ENCODE measurements at places on chromosomes 3 and 15. TPM values are rescaled to one million over a fixed set of nuclear protein-coding genes. Genes with fewer than 3 reads are reported as not detected.

SCAMP5 gene
- 12.4 TPM for polyA plus RNA-seq

- DNase-seq: no peak
Observed at GRCh38 chr3:4546346-4547178, 53.4 kb downstream of the ITPR1 start.

GUCA1C gene
- 2.6 TPM for polyA plus RNA-seq

DNA sequence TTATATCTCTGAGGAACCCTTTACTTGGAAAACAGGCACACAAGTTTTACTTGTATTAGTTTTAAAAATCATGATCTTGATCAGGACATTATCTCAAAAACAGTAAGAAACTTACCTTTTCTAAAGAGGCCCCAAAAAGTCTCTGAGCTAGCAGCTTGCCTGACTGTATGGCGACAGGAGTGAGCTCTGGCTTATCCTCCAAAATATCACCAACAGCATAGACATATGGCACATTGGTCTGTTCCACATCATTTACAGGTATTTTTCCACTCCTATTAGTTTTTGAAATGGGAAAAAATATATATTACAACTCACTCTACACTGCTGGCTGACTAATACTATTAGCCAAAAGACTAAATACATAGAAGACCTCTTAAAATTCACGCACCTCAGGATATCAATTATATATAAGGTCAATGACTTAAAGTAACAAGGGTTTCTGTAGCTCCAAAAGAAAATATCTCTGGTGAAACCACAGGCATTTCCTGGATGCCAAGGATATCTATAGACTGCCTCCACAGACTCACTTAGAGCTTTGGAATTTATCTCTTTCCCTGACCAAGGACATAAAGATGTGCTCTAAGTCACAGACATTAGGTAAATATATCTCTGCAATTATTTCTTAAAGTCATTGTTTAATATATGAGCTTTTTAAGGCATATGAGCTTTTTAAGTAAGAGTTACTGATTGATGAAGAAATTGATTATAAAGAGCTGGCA is 33.1 kb downstream of the TXNRD3 start:
- no peak for DNase-seq

DNA sequence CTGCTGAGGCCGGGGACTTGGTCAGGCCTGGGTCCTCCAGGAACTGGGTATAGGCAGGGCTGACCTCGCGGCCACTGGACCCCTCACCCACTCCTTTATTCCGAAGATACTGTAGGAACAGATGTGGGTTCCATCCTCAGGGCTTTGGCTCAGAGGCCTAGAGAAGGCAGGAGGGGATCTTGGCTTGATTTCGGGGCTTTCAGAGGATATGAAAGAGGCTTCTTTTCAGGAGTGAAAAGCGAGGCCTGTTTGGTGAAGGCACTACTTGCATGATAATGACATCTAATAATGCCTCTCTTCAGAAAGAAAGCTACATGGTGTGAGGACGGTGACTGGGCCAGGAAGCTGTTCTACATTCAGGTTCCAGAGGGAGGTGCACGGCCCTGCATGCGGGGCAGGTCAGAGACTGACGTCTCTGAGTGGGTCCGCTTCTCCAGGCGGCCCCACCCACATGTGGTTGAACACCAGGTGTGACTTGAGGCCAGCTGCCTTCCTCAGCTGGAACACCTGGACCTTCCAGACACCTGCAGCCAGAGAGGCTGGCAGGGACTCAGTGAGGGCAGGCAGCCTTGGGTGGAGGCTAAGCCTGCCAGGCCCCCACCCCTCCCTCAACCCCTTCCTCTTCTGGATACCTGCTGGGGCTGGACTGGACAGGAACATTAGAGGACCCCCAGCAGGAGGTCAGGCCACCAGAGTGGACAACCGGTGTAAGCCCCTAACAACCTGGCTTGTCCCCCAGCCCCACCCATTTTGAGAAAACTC is 31.1 kb upstream of the HHATL start:
- DNase-seq: no peak

- DNase-seq: no peak
Observed at GRCh38 chr3:56879436-56880215, 77.9 kb upstream of the ARHGEF3 start.

SKIC8 gene
- 49.3 TPM for polyA plus RNA-seq

C15orf40 gene
- polyA plus RNA-seq: 20.1 TPM

NR2F2 gene
- 47.4 TPM for polyA plus RNA-seq

DNA sequence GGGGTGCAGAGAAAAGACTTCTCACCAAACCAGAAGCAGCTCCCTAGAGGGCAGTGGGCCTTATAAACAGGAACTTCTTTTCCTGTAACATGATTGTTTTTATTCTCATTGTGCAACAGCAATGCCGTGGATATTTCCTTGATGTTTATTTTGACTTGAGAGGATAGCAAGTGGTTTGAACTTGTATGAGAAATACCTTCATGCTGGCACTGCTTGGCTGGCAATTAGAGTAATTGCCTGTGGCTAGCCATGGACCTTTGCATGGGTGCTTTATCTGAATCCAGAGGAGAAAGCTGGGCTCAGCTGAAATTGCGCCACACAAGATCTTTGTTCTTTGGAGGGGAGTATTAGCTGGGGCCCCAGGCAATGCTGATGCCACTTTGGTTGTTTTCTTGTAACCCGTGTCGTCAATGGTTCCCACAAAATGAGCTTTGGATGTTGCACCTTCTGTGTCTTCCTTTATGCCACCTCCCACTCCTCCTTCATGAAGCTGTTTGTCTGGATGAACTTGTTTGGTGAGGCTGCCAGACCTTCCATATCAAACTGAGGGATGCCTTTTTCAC is 37.9 kb downstream of the CMTM8 start:
- DNase-seq: peak; percentile 49

- DNase-seq: peak; percentile 77
Observed at GRCh38 chr15:92098869-92099268, 245.4 kb downstream of the SLCO3A1 start.

- DNase-seq: no peak
Observed at GRCh38 chr3:46477145-46477544, 12.4 kb upstream of the LTF start.

SPATA12 gene
- polyA plus RNA-seq: not detected

GRCh38 chr3:177770383-177771230 is 573.3 kb upstream of the TBL1XR1 start:
- DNase-seq: no peak

DNA sequence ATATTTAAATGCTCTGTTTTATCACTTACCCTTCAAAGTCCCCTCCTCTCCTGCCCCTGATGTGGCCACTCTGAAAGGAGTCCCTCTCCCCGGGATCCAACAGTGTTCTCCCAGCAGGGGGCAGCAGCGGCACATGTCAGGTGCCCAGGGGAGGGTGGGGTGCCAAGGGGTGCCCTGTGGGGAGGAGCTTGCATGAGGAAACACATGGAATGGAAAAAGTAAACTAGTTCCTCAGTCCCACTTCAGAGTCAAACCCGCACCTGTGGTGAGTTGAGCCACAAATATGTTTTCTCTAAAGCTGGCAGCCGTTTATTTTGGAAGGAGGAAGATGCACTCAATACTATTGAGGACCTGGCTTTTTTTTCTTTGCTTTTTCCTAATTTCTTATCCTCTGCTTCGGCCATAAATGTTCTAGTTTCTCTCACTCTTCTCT is 30.1 kb upstream of the NRROS start:
- peak; percentile 94 for DNase-seq

- DNase-seq: no peak
Observed at GRCh38 chr3:59368900-59369675, 319.3 kb upstream of the CFAP20DC start.

GRCh38 chr3:189094539-189094938 is 77.2 kb upstream of the TPRG1 start:
- no peak for DNase-seq

- DNase-seq: no peak
Observed at GRCh38 chr15:29183071-29183831, 86.4 kb downstream of the NSMCE3 start.

DNA sequence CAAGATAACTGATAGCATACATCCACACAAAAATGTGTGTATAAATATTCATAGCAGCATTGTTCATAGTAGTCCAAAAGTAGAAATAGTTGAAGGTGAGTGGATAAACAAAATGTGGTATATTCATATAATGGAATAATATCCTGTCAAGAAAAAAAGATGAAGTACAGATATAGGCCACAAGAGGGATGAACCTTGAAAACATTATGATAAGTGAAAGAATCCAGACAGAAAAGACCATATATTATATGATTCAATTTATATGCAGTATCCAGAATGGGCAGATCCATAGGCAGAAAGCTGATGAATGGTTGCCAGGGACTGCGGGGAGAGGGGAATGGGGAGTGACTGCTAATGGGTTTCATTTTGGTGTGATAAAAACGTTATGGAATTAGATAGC is 54.3 kb upstream of the TNIK start:
- no peak for DNase-seq

PTX3 gene
- 3.0 TPM for polyA plus RNA-seq

GATA2 gene
- polyA plus RNA-seq: 2.3 TPM

DNA sequence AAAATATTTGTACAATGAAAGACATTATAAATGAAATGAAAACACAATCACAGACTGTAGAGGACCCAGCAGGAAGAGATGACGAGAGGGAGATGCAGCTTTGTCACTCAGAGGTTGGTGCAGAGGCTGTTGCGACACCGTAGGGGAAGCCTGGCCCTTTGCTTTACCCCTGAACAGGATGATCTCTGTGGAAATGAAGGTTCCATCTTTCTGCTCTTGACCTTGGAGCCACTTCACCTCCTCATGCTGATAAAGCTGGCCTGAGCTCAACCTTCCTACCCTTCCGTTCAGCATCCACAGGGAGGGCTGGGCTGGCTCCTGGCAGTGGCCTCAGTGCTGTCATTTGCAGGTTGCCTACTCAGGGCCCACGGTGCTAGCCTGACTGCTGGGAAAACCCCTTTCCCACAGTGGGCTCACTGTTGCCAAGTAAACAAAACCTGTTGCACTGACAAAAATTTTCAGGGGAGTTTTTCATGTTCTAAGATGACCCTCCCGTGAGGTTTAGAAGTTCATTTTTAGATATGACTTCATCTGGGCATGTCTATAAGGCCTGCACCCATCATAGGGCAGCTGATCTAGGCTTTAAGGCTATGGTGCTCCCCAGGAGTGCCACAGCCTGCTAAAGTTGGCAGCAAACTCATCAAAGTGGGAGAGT is 3.0 kb upstream of the CD80 start:
- DNase-seq: no peak

NUP210 gene
- polyA plus RNA-seq: 0.92 TPM

- no peak for DNase-seq
Observed at GRCh38 chr3:28971156-28971555, 309.7 kb upstream of the RBMS3 start.

B3GNT5 gene
- polyA plus RNA-seq: 6.1 TPM
